ENCODE measurements at places on chromosomes 1 and 21. TPM values are rescaled to one million over a fixed set of nuclear protein-coding genes. Genes with fewer than 3 reads are reported as not detected.
A peak's percentile ranks its signal among the peaks of the same experiment; 100 is the strongest.

DNA sequence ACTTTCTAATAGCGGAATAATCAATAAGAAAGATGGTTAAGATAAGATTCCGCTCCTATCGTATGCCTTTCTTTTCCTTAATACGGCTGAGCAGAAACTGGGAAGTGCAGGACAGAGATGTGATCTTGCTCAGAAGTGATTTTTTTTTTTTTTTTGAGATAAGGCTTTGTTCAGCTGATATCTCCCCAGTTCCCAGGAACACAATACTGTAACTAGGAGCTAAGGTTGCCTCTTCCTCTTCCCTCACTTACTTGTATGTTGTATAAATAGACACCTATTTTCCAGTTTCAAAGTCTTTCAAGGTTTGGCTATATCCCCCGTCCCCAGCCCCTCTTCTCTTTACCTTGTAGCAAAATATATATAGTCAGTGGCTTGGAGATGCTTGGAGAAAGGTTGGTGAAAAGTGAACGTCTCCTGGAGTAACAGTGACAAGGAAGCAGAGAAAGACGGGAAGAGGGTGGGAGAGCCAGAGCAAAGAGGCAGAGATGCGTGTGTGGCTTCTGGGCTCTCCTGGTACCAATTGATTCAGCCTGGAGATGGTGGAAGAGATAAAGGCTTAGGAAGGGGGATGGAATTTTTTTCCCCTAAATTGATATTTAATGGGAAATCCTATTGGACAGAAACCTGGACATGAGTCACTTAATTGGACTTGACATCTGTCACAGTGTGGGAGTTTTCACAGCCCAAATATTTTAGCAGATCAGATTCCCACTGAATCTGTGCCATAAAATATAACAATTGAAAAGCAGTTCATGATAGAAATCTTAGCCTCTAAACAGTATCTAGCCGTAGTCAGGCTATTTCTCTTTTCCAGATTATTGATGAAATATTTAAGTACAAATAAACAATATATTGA is at the start of gene NHLH2:
Gene NHLH2, minus strand, starts transcription at position 522 of the 856 bp plus-strand sequence. CDS start 2,754 bp downstream, outside the sequence.
- DNase-seq = no peak

GRCh38 chr1:196685506-196685905 is 33.7 kb downstream of the CFH start:
- DNase-seq = no peak

Gene COL11A1
- not detected for total RNA-seq

GRCh38 chr1:93758842-93759515 is 77.3 kb upstream of the BCAR3 start:
- DNase-seq = no peak

DNA sequence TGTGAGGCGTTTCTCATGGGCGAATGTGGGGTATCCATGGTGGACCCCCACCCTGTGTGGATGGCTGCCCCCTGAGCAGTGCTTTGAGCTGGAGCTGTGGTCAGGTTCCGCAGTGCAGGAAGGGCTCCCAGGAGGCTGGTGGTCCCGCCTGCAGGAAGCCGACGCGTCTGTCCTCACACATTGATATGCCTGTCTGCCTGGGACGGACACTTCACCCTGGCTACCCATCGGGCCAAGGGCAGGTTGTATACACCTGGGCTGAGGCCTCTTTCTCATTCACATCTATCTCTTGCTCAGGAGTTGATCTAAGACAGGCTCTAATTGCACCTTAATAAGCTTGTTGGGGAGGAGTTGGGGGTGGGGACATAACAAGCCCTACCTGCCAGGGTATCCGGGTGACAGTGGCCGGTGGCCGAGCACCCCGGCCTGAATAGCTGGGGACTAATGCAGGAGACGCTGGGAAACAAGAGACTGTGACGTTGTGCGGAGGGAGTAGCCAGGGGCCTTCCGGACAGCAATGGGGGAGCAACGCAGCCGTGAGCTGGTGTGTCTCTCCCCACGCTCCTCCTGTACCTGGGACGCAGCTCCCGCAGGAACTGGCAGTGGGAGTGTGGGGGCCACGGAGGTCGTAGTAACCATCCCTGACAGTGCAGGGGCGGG is 21.7 kb downstream of the PDXK start:
- no peak for DNase-seq

DNA sequence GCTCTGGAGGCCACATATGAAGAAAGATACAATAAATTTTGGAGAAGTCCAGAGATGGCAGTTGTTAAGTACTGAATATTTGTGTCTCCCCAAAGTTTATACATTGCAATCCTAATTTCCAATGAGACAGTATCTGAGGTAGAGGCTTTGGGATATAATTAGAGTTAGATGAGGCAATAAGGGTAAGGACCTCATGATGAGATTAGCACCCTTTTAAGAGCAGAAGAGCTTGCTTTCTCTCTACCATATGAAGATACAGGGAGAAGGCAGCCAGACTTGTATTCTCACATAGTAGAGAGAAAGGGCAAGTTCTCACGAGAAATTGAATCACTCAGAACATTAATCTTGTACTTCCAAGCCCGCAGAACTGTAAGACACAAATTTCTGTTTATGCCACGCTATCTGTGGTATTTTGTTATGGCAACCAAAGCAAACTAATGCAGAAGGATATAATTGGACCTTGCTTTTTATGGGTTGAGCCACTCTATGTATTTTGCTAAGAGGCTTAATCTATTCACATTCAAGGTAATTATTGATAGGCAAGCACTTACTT is 430.1 kb downstream of the KCNT2 start:
- DNase-seq = no peak

GRCh38 chr1:94855307-94855700 is 35.1 kb downstream of the SLC44A3 start:
- DNase-seq = no peak

GRCh38 chr1:81226603-81226928 is 574.2 kb upstream of the ADGRL2 start:
- DNase-seq = no peak

Gene SPRR1A
- not detected for total RNA-seq

- DNase-seq = no peak
Measured at GRCh38 chr1:153232553-153232952, 15.2 kb downstream of the PRR9 start.

DNA sequence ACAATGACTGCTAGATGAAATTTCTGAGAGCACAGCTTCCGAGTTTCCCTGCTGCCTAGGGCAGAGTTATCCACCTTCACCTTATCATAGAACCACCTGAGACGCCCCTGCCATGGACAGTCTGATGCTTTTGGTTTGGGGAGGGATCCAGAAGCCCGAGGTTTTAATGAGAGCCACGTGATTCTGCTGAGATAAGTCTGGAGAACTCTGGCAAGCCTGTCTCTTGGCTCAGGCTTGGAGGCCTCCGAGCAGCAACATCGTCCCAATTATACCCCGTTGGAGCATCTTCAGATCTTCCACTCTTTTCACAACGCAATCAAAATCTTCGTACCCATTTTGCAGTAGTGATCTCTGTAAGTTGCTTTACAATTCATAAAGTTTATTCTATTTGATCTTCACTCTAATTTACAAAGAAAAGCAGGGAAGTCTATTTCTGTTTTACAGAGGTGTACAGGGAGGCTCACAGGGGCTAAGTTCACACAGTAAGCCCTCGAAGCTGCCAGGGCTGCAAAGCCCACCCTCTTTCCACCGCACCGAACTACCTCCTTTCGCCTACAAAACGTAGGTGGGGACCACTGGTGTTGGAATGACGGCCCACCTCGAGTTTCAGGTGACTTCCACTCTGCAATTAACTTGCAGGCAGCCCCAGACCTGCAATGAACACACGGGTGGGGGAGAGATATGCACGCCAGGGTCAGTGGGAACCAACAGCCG is 513 bp upstream of the HHAT start:
- DNase-seq = no peak

DNA sequence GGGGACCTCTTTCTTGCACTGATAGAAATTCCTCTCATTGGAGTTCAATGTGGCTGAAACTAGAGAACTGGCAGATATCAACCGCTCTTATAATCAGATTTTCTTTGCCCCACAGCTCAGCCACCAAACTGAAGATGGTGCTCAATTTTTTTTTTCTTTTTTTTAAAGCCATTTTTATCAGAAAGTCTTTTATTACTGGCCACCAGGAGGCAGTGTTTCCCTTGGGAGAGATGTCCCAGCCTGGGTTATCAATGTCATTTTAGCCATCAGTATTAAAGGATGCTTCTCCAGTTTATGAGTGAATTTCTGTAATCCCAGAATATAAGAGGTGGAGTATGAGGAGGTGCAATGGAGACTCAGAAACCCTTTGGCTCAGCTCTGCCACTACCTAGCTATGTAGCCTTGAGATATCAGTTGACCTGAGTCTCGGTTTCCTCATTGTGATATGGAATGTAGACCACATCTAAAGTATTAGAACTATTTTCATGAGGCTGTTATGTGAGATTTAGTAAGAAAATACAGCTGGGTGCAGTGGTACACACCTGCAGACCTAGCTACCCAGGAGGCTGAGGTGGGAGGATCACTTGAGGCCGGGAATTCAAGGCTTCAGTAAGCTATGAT is 27.6 kb downstream of the CD244 start:
- DNase-seq = peak; percentile 58

DNA sequence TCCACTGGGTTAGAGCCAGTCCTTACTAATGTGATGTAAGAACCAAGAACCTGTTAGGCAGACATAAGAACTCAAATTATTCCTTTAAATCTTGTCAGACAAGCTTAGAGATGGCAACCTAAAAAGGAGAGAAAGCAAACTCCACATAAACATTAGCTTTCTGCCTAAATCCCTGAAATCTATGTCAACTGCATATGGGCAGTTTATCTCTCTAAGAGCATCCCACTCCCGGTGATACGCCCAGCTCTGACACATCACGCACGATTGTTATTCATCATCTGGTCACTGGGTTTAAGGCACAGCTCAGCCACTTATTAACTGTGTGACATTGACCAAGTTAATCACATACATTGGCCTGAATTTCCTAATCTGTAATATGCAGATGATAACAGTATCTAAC is 323.7 kb downstream of the HHIPL2 start:
- DNase-seq = no peak

Gene DIRAS3
- not detected for total RNA-seq

- DNase-seq = no peak
Measured at GRCh38 chr1:1928231-1929101, 9.4 kb upstream of the TMEM52 start.

Gene LCE1C
- total RNA-seq = not detected

DNA sequence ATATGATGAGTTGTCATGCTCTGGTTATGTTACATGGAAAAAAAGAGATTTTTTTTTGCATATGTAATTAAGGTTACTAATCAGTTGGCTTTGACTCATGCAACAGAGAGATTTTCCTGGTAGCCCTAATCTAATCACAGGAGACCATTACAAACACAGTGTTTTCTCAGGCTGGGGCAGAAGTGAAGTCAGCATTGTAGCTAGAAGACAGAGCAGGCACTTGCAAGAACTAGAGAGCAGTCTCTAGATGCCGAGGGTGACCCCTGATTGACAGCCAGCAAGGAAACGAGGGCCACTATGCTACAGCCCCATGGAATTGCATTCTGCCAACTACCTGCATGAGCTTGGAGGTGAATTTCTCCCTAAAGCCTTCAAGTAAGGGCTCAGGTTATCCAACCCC is 151.3 kb downstream of the RUNX1 start:
- DNase-seq = no peak

Gene ZYG11A
- total RNA-seq = 0.27 TPM

Gene PGLYRP4
- total RNA-seq = not detected

DNA sequence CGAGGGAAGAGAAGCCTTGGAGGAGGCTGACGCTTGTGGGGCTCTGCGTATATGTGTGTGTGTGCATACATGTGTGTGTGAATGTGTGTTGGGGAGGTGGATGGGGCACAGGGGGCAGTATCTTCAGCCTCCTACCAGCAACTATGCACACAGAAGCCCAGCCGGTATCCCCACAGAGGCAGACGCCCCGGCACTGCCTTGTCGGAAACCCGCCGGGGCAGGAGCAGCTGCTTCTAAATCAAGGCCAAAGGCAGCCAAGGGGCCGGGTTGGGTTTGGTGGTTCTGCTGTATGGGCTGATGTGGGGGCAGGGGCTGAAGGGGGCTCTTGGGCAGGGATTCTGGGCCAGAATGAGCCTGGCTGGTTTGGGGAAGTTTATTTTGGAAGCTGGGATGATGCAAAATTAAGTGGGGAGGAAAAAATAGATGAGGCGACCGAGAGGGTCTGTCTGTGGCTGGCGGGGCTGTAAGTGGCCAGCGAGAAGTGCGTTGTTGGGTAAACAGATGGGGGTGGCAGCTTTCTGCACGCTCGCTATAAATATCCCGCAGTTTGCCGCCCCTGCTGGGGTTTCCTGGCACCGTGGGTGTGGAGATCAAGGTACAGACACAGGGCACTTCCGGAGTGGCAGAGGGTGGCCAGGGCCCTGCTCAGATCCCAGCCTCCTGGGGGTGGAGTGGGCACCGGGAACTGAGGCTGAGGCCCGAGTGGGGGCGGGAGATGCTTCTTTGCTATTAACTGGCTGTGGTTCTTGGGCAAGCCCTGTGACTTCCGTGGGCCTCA is 11.0 kb upstream of the WNT4 start:
- DNase-seq = no peak

Gene FOXD2
- total RNA-seq = 0.18 TPM

Gene DENND2D
- 221 TPM for total RNA-seq

GRCh38 chr1:32816676-32817158 is 441 bp downstream of the YARS1 start:
- no peak for DNase-seq

Gene CCDC27
- total RNA-seq = not detected

GRCh38 chr1:172585348-172585747 is 52.4 kb downstream of the SUCO start:
- no peak for DNase-seq

GRCh38 chr1:66237722-66238479 is 296.1 kb upstream of the SGIP1 start:
- DNase-seq = no peak

GRCh38 chr1:9629445-9630201 is 21.9 kb upstream of the PIK3CD start:
- DNase-seq = peak; percentile 66
